ENCODE measurements at places on chromosomes 2 and 18.

GRCh38 chr18:46888965-46889364, 28.3 kb downstream of the PIAS2 start:
- DNase-seq: no peak

- no peak for DNase-seq
Observed at GRCh38 chr2:124908411-124908810, 883.3 kb downstream of the CNTNAP5 start.

- DNase-seq: no peak
Observed at GRCh38 chr2:172109256-172109987, 6.7 kb upstream of the DLX2 start.

- peak; percentile 67 for DNase-seq
Observed at GRCh38 chr2:121530212-121530705, 421 bp upstream of the RNU4ATAC start.

GRCh38 chr2:189485146-189485545, 43.9 kb downstream of the WDR75 start:
- no peak for DNase-seq

DNA sequence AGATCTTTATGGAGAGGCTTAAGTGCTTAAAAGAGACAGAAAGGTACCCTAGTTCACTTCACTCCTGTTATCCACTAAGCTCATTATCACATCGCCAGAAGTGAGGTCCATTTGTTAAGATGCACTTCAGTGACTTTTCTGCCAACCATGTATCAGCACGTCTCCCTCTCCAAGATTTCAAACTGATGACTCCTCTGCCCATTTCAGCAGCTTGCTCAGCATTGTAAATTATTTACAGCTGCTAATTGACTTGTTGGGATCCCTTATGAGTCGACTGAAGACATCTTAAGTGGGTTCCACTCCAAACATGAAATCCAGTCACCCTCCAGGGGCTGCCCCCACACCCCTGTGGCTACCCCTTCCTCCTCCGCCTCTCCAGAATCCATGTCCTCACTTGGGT, 37.3 kb downstream of the DIPK1C start:
- DNase-seq: no peak

DNA sequence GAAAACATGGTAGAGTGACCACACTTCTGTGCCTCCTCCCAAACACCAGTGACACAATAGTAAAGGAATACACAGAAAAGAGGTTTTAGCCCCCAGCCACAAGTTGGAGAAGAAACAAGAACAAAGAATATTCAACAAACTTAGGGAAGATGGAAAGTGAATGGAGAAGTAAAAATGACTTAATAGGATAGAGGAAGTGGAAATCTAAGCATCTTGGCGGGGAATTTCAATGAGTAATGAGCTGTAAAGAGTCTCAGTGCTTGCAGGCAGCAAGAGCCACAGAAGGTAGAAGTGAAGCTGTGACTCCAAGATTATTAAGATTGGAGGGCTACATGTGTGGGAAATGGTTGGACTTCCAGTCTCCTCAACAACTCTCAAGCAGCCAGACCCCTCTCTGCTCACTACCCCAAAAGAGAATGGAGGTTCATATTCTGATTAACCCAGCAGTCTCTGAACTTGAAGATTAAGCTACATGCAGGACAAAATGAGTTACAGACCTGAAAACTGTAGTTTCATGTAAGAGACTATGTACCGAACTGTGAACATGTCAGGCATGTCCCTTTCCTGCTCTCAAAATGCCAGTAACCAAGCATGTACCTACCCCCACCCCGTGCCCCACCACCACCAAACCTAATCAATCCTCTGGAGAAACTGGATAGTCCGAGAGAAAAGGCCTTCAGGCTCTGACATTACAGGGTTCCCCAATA, 16.9 kb upstream of the HNRNPLL start:
- DNase-seq: peak; percentile 99

DNA sequence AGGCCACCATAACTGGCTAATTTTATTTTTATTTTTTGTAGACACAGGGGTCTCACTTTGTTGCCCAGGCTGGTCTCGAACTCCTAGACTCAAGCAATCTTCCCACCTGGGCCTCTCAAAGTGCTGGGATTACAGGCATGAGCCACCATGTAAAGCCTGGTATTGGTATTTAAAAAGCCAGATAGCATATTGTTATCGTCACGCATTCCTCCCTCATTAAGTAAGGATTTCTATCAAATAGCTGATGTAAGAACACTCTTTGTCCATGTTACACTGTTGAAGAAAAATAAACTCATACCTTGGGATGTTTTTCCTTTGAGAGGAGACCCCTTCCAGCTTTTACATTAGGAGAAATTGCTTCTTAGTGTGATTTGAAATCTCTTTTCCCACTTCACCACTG, 39.2 kb upstream of the DARS1 start:
- no peak for DNase-seq

DNA sequence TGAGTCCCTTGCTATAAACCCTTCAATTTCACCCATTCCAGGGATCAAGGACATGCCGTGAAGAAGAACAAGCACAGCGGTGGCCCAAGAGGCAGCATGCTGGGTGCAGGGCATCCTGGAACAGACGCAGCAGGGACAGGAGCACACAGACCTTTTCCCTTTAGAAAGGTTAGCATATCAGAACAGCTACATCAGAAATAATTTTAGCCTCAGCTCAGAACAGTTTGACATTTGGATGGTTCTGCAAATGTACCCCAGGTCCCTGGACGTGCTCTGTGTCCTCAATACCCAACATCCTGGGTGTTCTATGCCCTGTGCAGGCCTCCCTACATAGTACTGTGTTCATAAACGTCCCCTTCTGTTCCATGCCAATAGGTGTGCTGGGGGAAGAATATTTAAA, 80.4 kb downstream of the MYOM1 start:
- DNase-seq: no peak

DNA sequence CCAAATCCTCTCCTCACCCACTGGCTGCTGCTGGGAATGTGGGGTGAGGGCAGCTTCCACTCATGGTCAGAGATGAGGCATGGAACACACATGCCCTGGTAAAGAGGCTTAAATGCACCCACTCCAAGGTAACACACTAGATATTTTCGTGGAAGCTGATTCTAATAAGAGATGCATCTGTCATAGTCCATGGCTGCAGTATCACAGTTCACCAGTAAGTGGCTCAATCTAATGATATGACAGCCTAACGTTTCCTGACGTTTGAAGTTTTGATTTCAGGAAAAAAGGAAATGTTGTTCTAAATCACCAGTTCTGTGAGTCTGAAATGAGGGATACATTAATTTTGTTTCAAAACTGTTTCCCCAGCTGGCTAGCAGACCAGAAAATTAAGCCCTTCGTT, 38.2 kb downstream of the LCT start:
- DNase-seq: no peak

- no peak for DNase-seq
Observed at GRCh38 chr2:18503376-18504228, 56.9 kb downstream of the RDH14 start.

DNA sequence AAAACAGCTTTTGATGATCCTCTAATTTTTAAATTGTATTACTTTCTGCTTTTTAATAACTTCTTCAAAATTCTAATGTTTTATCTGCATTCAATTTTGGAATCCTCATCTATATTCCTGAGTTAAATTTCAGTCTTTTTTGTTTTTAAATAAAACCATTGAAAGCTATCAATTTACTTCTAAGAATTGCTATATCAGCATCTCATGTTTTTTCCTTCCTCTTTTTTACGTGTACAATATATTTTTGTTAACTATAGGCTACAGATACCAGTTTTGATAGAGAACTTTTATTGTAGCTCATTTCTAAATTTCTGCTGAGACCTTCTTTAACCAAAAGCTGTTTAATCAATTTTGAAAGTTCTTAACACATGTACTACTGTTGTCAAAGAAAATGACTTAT, 84.5 kb downstream of the SS18 start:
- no peak for DNase-seq

GRCh38 chr18:10085876-10086275, 172.1 kb downstream of the VAPA start:
- DNase-seq: no peak

GRCh38 chr2:30255026-30255425, 23.7 kb downstream of the LBH start:
- DNase-seq: no peak

GRCh38 chr18:76493213-76494161, 1.6 kb downstream of the ZNF516 start:
- DNase-seq: no peak

- no peak for DNase-seq
Observed at GRCh38 chr18:77524909-77525308, 275.3 kb downstream of the GALR1 start.

DNA sequence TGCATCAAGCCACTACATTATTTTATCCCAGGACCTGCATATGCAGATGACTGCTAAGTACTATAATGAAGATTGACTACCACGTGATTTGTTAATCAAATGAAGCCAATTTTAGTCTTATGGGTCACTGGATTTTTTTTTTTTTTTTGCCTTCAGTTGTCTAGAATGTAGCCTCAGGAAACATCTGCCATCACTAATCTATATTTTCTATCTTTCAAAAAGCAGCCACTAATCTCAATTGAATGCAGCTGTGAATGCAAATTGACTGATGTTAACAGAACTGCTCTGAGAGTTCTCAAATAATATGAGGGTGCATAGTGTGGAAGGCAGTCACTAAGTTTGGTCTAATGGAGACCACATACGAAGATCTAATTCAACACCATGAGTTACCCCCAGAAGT, 106.3 kb downstream of the ABCA12 start:
- DNase-seq: no peak

DNA sequence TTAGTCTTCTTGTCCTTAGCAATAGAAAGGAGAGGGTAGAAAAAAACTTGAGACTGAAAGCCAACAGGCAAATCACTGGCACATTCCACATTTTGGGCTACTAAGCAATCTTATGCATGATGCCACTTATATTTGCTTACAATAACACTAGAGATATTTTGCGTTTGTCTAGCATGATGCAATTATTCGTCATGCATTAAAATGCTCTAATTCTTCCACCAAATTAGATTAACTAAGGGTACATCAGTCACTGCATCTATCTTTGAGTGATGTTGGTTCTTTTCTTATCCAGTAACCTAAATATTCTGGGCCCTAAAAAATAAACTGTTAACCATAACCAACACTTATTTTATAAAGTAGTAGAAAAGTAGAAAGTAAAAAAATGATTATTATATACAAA, 1311.7 kb upstream of the CDH2 start:
- no peak for DNase-seq
